M059J (cell line): ENCODE measurements at places on chromosomes 2 and 18. TPM values are rescaled to one million over a fixed set of nuclear protein-coding genes. Genes with fewer than 3 reads are reported as not detected.

The OSBPL6 gene
- total RNA-seq = 4.0 and 5.7 TPM in 2 replicates

The COLEC12 gene
- 39.2 and 61.2 TPM in 2 replicates for total RNA-seq

GRCh38 chr18:48135436-48135966 lies 205.0 kb upstream of the SMAD2 start:
- no peak for DNase-seq

GRCh38 chr2:63696496-63696895 lies 107.7 kb downstream of the MDH1 start:
- DNase-seq = peak; percentile 24

GRCh38 chr2:124035001-124035400 lies 9.9 kb downstream of the CNTNAP5 start:
- DNase-seq = peak; percentile 51

- no peak for DNase-seq
Observed at GRCh38 chr2:180258579-180258978, 251.5 kb upstream of the CWC22 start.

GRCh38 chr2:42575458-42576064 lies 7.1 kb downstream of the MTA3 start:
- no peak for DNase-seq

- no peak for DNase-seq
Observed at GRCh38 chr18:48167897-48168253, 237.4 kb upstream of the SMAD2 start.
